ENCODE measurements at places on chromosomes 6 and 20.

DNA sequence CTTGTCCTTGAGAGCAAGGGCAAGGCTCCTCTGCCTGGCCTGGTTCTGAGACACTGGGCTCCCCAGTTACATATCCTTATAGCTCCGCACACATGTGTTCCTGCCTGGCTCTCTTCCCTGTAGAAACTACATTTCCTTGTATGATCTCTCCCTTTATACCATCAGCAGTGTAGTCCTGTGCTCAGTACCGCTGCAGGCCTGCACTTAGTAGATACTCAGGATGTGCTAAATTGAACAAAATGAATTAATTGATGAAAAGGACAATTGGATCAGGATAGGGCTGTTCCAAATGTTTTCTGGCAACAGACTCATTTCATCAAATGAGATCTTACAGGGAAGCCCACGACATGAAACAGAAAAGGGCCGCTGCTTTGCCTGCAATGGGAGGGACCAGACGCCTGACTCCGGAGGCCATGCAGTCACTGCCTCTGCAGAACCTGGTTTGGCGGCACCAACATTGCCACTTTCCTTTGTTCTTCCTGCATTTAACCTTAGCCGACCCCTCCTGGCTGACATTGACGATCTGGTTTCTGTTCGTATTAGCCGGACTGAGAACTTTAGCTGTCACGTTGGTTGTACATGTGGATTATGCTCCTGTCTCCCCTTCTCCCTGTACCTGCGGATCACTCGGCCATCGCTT, 53.3 kb downstream of the CHMP4B start:
- no peak for DNase-seq

- no peak for DNase-seq
These were observed 55.0 kb upstream of the PLCB1 start for GRCh38 chr20:8077137-8077466.

DNA sequence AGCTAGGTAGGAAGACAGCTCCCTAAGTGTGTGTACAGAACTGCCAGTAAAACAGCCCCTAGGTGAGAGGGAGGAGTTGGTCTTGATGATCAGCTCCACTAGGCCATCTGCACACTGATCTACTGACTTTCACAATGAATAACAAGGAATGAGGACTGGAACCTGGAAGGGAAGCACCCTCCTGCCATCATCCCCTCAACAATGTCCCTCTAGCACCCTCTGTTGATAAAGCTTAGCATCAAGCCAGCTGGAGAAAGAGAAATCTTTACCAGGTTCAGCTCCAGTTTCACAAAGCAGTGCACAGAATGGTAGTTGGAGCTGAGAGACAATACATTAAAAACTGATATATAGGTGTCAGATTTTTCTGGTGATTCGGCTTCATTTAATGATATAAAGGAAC, 57.2 kb upstream of the IRAK1BP1 start:
- DNase-seq = peak; percentile 27

DNA sequence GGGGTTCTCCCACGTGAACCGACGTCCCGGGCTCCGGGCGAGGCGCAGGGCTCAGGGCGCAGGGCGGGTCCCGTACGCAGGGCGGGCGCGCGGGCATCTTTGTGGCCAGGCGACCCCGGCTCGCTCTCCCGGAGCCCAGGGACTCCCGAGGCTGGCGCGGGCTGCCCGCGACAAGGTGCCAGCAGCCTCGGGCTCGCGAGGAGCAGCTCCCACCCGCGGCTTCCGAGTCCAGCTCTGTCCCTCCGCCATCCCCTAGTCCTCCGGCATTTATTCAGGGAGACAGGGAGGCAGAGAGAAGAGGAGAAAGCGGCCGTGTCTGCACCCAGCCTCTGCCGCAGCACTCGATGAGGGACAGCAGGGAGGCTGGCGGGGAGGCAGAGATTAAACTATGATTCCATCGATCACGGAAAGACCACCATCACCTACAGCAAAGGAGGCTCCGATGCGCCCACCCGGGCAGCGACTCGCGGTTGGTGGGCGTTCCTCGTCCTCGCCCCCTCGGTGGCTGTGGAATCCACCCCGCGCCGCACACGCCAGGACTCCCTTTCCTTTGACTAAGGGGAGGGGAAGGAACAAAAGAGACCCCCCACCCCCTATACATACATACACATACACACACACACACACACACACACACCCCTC, 1.1 kb downstream of the RGS17 start:
- DNase-seq = no peak

DNA sequence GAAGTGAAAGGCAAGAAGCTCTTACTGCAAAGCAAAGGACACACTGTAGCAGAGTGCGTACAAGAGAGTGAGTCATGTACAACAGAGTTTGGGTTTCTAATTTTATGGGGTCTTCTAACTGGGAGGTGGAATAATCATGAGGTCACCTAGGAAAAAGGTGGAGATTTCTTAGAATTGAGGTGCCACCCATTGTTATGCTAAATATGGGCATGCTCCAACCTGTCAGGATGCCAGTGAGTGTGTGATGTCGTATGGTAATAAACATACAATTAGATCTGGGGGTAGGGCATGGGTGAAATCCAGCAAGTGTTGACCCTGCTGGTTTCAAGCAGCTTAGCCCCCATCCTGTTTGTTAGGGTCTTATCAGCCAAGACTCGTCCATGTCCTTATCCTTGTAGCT, 46.6 kb downstream of the OR2B6 start:
- no peak for DNase-seq

DNA sequence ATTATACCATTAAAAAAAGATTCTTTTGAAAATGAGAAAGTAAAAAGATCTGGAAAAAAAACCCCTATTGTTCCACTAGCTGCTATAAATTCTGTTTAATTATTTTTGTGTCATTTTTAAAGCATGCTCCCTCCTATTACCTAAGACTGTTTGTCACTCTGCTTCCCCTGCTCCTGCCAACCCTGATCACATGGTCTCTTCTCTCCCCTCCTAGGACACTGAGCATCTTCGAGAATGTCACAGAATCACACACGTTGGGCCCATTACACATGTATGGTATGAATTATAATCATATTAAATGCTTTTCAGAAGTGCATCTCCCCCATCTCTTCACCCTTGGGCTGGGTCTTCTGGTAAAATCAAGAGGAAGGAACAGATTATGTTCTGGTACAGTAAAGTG, 6.2 kb downstream of the SNAP91 start:
- no peak for DNase-seq

DNA sequence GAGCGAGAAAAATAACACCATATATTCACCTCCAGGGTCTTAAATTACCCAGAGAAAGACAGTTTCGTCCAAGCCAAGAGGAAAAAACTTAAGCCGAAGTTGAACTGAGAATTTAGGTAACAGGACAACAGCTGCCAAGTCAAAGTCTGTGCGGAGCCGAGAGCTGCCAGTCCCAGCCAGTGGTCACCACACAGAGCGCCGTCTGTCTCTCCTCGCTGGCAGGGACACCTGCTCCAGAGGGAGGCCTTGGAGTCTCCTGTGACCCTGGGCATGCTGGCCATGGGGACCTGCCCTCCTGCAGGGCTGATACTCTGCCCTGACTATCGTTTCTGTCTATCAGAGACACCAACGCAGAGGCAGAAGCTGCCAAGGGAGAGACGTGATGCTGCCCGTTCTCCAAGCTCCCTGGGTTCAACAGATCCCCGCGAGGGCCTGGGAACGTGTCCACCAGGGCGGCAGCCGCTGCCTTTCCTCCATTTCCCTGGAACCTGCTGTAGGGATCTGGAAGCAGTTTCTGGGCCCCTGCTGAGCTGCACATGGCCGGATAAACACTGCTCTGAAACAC, 341.3 kb downstream of the SMOC2 start:
- DNase-seq = no peak

DNA sequence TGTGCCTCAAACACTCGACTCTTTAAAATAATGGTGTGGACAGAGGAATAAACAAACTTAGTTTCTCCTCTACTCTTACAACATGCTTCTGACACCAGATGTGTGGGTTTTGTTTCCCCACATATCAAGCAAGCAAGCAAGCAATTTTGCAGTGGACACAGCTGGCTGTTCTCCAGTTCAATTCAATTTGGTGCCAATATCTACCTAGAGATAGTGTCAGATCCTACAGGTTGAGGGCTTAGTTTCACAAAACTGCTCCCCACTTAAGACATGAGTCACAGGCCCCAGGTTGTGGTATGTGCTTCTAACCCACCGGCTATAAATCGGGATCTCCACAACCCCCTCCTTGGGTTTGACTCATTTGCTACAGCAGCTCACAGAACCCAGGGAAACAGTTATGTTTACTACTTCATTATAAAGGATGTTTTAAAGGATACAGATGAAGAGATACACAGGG, 131.4 kb upstream of the TRAF3IP2 start:
- DNase-seq = peak; percentile 88

- no peak for DNase-seq
These were observed 16.1 kb upstream of the ZNF217 start for GRCh38 chr20:53609491-53610445.

GRCh38 chr6:11296449-11297375, 64.2 kb upstream of the NEDD9 start:
- peak; percentile 65 for DNase-seq

GRCh38 chr6:24974182-24975171, 38.7 kb upstream of the RIPOR2 start:
- no peak for DNase-seq

DNA sequence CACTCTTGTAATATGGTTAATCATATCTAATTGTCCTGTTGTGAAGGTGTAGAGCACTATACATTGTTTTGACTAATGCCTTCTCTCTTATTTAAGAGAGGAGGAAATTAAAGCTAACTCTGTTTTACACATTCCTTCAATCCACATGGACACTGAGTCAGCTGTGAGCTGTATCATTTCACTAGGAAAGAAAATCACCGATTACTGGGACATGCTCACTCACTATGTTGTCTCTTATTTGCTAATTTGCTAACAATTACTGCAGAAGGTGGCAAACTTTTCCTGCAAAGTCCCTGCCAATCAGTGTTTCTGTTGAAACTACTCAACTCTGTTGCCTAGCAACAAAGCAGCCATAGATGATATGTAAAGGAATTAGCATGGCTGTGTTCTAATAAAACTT, 98.2 kb downstream of the BCAS1 start:
- no peak for DNase-seq

GRCh38 chr6:21887231-21888185, 294.0 kb downstream of the SOX4 start:
- DNase-seq = peak; percentile 75

DNA sequence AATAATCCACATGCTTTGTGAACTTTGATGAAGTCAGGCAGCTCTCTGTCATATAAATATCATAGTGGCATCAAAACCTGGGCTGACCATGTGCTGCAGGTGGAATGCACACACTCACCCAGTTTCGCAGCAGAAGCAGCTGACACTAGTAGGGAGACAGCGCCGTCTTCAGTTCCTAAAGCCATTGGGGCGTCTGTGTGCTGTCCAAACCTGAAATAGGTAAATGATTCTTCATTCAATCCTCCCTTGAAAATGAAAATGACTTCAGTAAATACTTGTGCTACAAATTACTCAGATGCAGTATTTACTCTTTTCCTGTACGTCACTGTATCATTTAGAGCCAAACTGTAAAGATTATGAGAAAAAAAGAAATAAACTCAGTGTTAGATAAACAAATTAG, 127.5 kb downstream of the EYA4 start:
- peak; percentile 2 for DNase-seq

- peak; percentile 53 for DNase-seq
These were observed 637.1 kb upstream of the CITED2 start for GRCh38 chr6:140011537-140011936.

DNA sequence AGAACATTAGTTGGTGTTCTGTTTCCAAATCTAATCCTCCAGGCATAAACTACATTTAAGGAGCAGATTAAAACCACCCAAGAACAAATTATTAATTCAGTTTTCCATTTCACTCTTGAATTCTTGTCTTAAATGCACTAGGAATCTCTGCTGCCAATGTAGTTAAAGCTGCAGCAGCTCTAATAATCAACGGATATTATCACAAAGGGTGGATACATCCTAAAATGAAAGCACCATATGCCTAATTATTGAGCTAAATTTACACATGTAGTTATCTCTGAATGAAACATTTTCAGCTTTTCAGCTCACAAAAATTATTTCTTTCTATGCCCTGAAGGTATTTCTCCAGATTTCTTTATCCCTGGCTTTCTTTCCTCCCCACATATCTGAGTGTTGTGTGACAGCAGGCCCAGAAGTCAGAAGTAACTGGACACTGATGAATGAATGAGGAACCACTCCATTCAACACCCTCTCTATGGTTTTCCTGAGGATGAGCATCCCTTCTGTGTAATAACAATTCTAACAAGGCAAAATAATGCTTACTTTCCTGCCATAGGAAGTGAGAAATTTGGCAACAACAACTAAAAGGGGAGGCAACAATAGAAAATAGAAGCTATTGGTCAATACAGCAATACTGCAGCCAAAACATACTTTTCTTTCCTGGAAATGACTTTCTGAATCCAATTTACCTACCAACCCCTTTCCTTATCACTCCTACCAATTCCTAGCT, 14.9 kb downstream of the MAN1A1 start:
- DNase-seq = no peak

GRCh38 chr6:13590574-13591153, 16.3 kb downstream of the SIRT5 start:
- DNase-seq = no peak

GRCh38 chr6:5634525-5634924, 372.2 kb downstream of the NRN1 start:
- no peak for DNase-seq

DNA sequence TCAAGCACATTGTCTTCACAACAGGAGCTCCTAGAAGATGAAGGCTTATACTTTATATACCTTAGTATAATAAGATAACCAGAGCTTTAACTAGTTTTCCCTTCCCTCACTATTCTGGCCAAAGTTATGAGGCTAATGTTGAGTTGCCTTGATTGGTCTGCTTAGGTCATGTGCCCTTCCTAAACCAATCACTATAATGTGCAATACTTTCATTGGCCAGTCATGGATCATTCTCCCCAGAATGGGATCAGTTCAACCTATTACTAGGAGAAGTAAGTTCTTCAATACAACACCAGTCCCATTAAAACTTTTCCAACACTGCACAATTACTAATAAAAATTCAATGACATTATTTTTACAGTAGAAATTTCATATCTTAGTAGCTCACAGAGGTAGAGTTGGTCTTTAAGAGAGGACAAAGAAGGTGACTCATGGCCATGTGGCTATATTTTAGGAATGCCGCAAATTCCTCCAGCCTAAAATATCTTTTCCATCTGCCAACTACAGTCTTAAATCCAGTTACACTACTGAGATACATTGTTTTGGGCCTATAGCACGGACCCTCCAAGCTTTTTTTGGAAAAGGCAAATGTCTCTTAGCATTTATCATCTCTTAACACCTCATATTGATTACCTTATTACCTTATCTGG, 12.5 kb upstream of the POU3F2 start:
- DNase-seq = no peak

DNA sequence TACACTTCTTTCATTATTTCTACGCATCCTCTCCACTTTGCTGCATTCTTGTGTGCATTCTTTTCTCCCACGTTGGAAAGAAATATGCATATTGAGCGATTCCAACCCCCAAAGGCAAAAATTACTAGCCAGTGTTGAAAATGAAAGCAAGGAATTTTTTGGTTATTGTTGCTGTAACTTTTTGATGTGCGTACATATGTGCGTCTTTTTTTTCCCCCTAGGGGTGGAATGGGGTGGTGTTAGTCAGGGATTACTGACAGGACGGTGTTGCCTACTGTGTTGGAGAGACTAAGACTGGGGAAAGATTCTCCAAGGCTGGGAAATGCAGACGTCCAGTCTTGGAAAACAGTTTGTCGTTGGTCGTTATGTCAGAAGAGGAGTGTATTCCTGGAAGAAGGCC, 44.2 kb upstream of the ESR1 start:
- peak; percentile 10 for DNase-seq

Measured in renal cortical epithelial cell (primary cell).